ENCODE measurements at places on chromosomes 16 and 17. TPM values are rescaled to one million over a fixed set of nuclear protein-coding genes. Genes with fewer than 3 reads are reported as not detected.

RCVRN gene
- total RNA-seq, result 0.23 TPM

PTX4 gene
- 0.23 TPM for total RNA-seq

TMEM238L gene
- total RNA-seq, result not detected

OMG gene
- 45.4 TPM for total RNA-seq

PMP22 gene
- 17.1 TPM for total RNA-seq

DOC2A gene
- 12.5 TPM for total RNA-seq

RHBDL1 gene
- 7.4 TPM for total RNA-seq

SMIM22 gene
- total RNA-seq, result not detected

DNAH9 gene
- total RNA-seq, result 12.9 TPM

SNF8 gene
- total RNA-seq, result 43.8 TPM

SULT1A3 gene
- total RNA-seq, result 1.6 TPM

MARCHF10 gene
- total RNA-seq, result 0.69 TPM

KRT34 gene
- total RNA-seq, result not detected

INO80E gene
- total RNA-seq, result 27.7 TPM

CTRB2 gene
- not detected for total RNA-seq
